ENCODE measurements at places on chromosomes 7 and 10.

DNA sequence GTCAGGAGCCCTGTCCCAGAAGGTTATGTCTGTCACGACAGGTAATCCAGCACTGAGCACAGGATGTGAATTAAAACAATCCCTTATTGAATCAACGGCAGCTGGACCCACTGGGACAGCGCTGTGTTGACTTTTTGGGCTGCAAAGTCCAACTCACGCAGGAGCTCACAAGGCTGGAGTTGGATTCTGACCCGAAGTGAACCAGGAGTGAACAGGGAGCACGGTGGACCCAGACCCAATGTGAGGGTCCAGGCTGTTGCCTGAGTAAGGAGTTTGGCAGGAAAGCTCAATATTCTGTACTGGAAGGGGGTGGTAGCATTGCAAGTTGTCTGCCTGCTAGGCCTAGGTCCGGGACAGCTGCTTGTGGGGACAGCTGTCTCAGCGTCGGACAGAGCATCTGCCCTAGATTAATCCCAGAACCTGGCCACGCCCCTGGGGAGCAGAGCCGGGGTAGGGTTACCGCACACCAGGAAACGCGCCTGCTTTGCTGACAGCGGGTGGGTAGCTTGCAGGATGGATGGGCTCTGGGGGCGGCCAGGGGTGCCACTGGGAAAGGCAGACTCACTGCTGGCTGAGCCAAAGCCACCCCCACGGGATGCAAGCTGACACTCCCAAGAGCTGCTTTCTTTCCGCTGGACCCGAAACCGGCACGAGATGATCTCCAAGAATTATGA is 24.0 kb downstream of the COL26A1 start:
- no peak for DNase-seq

DNA sequence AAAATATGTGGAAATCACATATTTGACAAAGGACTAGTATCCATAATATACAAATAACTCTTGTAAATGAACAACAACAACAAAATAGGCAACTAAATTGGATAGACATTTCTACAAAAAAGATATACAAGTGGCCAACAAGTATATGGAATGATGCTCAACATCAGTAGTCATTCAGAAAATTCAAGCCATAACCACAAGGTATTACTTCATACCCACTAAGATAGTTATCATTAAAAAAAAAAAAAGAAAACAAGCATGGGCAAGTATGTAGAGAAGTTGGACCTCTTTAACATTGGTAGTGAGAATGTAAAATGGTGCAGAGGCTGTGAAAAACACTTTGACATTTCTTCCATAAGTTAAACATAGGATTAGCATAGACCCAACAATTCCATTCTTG is 80.8 kb downstream of the CYP26A1 start:
- DNase-seq = no peak

DNA sequence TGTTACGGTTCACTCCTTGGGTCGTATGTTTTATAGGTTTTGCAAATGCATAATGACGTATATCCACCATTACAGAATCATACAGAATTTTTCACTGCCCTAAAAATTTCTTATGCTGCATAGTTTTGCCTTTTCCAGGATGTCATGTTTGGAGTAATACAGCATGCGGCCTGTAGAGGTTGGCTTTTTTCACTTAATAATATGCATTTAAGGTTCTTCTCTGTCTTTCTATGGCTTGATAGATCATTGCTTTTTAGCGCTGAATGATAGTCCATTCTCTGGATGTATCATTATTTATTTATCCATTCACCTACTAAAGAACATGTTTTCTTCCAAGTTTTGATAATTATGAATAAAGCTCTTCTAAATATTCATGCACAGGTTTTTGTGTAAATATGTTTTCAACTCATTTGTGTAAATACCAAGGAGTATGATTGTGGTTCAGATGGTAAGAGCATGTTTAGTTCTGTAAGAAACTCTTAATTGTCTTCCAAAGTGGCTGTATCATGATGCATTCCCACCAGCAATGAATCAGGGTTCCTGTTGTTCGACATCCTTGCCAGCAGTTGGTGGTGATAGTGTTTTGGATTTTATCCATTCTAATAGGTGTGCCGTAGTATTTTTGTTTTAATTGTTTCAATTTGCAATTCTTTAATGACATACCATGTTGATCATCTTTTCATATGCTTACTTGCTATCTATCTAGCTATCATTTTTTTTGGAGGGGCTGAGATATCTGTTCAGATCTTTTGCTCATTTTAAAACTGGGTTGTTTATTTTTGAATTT is 531.2 kb upstream of the GHITM start:
- peak; percentile 19 for DNase-seq

DNA sequence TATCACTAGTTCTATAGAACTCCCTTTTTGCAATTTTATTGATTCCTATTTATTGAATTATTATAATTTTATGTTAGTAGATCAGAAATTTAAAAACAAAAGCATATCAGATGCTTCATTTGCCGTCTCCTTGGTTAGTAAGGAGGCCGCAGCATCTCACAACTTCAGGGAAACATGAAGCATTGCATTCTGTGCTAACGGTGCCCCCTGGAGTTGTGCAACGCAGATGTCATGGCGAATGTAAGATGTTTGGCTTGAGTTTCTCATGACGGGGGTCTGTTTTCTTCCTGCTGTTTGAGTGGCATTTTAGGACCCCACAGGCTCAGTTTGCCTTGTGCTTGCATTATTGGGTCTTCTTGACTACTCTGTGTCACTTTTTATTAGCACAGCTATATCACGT is 124.8 kb downstream of the CNNM2 start:
- no peak for DNase-seq

GRCh38 chr10:92756201-92757065 is 66.7 kb downstream of the HHEX start:
- DNase-seq = peak; percentile 46

DNA sequence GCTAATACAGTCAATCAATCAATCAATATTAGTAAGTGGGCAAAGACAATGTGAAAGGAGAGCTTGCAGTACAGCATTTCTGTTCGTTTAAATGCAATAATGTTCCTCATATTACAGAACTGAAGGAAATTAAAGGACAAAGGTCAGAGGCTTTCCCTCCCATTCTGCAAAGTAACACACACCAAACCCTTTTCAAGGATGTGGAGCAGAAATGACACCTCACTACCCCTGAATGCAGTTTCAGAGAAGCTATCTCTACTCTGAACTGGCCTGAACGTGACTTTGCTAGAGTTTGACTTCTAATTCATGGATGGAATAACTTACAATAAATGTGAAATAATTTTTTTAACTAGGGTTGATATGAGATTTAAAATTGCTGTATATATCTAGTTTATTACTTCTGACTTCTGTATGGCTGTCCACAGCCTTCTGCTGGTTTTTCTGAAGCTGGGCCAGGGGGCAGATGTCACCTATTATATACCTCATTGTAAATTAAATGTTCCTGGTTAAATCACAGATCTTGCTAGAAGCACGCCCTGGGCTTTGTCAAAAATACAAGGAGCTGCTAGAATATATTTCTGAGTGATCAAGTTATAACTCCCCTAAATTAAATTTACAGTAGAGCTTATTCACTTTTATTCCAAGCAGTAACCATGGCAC is 156.9 kb upstream of the C7orf33 start:
- no peak for DNase-seq

DNA sequence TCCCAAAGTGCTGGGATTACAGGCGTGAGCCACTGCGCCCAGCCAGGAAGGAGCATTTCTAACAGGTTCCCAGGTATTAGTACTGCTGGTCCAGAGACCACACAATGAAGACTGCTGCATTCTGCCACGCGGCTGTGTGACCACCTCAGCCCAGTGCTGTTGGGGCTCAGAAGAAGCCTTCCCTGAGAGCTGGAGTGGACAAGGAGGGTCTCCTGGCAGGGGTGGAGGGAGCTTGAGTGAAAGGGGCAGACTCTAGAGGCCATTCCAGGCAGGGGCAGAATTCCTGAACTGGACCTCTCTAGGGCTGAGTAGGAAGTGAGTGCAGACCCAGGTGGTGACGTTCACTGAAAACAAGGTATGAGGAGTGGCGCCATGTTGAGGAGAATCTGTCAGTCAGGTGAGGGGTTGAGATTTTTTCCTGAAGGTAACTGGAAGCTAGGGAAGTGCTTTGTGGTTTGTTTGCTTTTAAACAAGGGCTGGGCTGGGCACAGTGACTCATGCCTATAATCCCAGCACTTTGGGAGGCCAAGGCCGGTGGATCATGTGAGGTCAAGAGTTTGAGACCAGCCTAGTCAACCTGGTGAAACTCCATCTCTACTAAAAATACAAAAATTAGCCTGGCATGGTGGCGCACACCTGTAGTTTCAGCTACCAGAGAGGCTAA is 67.6 kb downstream of the TACC2 start:
- DNase-seq = no peak

- no peak for DNase-seq
Measured at GRCh38 chr10:42802876-42803275, 20.3 kb downstream of the BMS1 start.

- DNase-seq = no peak
Measured at GRCh38 chr10:125260260-125260659, 99.9 kb upstream of the CTBP2 start.

DNA sequence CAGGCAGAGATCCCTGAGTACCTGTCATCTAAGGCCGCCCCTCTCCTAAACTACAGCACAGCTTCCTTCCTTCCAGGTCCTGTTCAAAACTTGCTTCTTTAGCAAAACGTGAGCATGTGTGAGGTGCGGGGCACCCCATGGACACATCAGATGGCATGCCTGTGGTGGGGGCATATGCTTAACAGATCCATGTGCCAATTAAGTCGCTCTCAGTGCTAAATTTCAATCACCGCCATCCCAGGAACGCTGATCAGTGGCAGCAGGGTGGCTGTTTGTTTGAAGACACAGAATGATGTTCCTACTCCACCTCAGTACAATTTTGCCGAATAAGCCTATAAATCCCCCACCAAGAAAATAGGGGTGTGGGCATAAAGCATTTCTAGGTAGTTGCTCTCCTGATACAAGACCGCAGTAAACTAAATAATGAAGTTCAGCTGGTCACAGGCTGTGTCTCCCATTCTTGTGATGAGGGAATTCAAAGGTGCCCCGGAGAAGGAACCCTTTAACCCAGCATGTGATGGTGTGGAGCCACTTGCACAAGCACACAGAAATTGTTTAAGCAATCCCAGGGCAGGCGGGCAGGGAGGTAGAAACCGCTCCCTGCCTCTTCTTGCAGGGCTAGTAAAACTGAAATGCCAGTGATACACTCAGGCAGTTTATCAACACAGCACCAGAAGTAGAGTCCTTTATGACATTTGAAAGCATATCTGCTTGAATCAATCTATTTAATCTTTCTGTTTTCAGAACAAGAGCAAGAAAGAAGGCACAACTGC is 205.7 kb downstream of the SORCS1 start:
- DNase-seq = no peak

DNA sequence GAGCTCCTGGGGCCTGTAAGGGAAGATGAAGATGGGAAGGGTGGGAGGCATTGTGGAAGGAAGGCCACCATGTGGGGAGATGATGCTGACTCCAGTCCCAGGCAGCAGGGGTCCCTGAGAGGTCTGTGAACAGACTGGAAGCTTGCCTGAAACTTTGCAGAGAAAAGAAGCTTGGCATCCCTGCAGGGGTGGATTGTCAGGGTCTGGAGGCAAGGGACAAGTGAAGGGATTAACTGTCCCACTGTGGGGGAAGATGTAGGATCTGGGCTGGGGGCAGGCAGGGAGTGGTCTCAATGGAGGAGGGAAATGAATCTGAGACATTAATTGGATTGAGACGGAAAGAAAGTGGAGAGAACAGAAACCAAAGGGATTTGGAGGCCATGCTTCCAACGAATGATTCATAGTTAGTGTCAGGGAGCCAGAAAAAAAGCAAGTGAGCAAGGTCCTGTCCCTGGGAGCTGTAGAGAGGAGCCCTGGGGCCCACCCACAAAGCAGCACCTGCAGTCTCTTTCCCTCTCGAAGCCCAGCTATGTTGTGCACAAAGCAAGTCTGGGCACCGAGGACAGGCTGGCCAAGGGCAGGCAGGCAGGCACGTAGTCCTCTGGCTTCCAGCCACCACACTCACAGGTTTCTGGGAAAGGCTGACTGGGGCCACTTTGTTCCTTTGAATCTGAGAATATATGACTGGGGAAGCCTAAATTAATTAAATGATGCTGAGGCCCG is 4.7 kb upstream of the SLC18A3 start:
- no peak for DNase-seq

DNA sequence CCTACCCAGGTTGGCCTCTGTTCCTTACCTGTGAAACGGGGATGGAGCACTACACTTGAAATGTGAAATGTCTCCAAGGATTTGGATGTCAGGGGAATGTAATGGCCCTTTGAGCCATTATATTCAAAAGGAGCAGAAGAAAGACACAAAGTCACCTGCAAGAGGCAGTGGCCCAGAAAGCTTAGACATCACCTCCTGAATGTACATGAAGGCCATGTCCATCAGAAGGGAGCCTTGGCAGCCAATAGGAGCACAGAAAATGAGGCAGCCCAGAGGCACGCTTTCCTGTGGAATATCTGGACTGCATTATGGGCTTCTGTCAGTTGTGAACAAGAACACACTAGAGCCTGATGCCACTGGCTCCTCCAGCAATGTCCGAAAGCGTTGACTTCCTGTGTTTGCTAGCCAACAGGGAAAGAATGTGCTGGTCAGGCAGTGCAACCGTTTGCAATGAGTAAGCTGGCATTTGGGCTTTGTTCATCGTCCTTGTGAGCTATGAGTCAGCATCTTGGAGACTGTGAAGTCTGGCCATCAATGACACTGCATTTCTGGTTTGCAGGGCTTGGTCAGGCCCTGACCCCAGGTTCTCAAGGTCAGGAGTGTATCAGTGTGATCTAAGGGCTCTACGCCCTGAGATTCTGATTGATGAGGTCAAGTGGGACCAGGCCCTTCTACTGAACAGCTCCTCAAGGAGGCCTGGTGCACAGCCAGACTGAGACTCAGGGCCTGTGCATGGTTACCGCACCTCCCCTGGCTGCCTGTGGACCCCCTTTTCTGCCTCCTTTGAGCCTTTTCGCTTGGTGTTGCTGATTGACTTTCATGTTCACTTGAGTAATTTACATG is 222.4 kb downstream of the RPS24 start:
- peak; percentile 95 for DNase-seq

- DNase-seq = no peak
Measured at GRCh38 chr10:124236136-124236535, 142.7 kb upstream of the CHST15 start.

DNA sequence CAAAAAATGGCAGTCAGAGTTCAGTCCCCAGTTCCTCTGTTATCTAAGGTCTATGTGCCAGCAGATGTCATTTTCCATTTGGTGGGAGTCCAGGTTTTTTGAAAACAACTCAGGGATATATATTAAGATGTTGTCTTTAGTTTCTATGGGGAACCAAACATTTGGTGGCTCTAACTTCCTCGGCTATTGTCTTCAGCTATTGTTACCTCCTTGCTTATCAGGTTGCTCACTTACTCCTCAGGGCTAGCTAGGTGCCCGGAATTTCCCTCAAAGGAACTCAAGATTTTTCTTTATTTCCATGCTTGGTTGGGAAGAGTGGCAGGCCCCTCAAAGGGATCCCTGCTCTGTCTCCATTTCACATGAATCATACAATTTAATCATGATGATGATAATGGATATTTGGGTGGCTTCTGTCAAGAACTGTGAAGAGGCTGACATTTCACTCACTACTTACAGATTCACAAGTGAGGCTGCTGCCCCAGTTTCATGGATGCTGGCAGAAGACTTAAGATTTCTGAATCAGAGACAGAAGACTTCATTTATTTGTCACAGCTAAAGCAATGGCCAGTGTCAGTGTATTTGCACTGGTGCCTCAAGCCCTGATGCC is 182.8 kb downstream of the PKD1L1 start:
- DNase-seq = no peak

GRCh38 chr10:1420661-1421362 is 316.5 kb downstream of the ADARB2 start:
- DNase-seq = peak; percentile 15

GRCh38 chr10:29214551-29214950 is 74.3 kb upstream of the LYZL1 start:
- no peak for DNase-seq

- no peak for DNase-seq
Measured at GRCh38 chr7:76328389-76328788, 25.9 kb downstream of the HSPB1 start.
